ENCODE measurements at places on chromosomes 7 and 10. TPM values are rescaled to one million over a fixed set of nuclear protein-coding genes. Genes with fewer than 3 reads are reported as not detected.

GRCh38 chr10:99742254-99742653 is 10.2 kb downstream of the CUTC start:
- DNase-seq = no peak

- no peak for DNase-seq
These were observed 134.2 kb upstream of the AKR1E2 start for GRCh38 chr10:4691776-4692175.

- DNase-seq = no peak
These were observed 375.9 kb downstream of the BMPER start for GRCh38 chr7:34281260-34281659.

DNA sequence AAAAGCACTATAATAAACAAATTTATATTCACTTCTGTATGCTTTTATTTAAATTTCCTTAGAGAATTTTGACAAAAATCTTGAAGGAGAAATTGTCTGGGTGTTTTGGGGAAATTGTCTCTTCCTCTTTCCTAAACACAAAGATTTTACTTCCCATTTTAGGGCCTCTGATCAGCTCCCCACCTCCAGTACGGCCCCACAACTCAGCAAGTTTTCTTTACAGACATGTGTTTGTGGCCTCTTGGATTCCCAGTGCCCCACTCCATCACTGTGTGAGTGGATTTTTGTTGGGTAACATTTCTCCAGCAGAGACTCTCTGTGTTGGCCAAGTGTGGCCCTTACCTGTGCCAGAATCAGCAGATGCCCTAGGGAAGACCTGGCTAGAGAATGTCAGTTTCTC is 182.8 kb upstream of the CDC14C start:
- no peak for DNase-seq

GRCh38 chr7:132189881-132190280 is 386.4 kb downstream of the PLXNA4 start:
- no peak for DNase-seq

- DNase-seq = no peak
These were observed 377 bp upstream of the POLR1F start for GRCh38 chr7:19709249-19709578.

ABLIM1 gene
- 131 TPM for total RNA-seq

CPVL gene
- total RNA-seq = 44.2 TPM

C7orf57 gene
- total RNA-seq = not detected

PDSS1 gene
- total RNA-seq = 2.7 TPM
